ENCODE measurements at places on chromosomes 5 and 9.

- DNase-seq, result no peak
Measured at GRCh38 chr5:148951612-148952011, 111.2 kb downstream of the SH3TC2 start.

- DNase-seq, result no peak
Measured at GRCh38 chr5:150616024-150616470, 24.4 kb upstream of the SYNPO start.

DNA sequence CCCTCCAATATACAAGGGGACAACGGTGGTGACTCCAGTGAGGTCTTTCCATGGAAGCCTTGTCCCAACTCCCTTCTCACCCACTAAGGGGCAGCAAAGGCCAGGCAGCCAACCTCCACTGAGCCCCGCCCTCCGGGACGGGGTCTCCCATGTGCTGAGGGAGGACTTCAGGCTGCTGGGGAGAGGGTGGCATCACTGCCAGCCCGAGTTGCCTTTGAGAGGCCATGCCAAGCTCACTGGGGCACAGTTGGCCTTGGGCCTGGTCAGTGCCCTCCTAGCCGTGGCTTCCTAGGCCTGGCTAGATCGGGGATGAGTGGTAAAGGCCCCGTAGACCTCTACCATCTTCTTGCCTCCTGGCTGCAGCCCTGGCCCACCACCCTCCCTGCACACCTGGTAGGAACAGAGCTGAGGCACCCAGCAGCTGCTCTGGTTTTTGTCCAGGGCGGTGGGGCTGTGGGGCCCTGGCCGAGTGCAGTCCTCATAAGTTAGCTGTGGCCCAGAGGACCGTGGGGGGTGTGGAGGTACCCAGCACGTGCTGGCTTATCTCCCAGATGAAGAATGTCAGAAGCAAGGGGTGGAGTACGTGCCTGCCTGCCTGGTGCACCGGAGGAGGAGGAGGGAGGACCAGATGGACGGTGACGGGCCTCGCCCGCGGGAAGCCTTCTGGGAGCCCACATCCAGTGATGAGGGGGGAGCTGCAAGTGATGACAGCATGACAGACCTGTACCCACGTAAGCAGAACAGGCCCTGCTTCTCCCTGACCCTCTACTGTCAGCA is 3.2 kb downstream of the SURF2 start:
- no peak for DNase-seq

GRCh38 chr5:21802869-21803490 is 1050.2 kb downstream of the CDH12 start:
- DNase-seq, result no peak

- DNase-seq, result no peak
Measured at GRCh38 chr5:35482167-35482755, 135.4 kb upstream of the SPEF2 start.

GRCh38 chr5:14560091-14560595 is 21.4 kb upstream of the OTULINL start:
- peak; percentile 23 for DNase-seq

- no peak for DNase-seq
Measured at GRCh38 chr5:96645091-96645490, 17.1 kb upstream of the CAST start.

DNA sequence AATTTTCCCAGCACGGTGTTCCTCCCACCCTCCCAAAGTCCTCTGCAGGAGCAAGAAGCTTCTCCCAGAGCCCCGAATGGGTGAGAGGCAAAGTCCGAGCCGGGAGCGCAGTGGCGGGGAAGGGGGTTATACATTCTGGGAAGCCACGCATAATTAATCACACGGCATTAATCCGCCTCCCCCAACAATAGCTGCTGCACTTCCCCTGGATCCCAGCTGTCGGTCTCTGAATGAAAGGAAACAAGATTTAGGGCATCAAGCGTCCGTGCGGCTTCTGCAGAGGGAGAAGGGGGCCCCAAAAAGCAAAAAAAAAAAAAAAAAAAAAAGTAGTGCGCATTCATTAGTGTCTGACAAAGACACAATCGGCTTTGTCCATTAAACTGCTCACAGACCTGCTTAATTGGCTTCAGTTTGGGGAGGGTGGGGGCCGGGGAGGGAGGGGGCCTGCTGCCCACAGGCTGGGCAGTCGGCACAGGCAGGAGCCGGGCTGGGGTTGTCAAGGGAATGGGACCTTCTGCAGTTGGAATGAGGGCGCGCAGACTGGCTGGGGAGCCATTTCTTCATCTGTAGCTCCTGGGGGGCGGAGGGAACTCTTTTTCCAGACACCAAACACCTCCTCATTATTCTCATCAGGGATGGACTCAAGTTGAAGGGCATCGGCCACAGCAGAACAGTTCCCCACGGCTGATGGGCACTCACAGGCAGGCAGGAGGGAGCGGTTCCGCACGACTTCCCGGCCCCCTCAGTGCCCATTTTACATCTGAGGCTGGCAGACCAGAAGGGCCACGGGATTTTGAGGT is 3.4 kb downstream of the NOTCH1 start:
- peak; percentile 90 for DNase-seq

- no peak for DNase-seq
Measured at GRCh38 chr9:15156241-15156640, 150.8 kb downstream of the TTC39B start.

- no peak for DNase-seq
Measured at GRCh38 chr5:1316588-1317340, 21.9 kb upstream of the TERT start.

DNA sequence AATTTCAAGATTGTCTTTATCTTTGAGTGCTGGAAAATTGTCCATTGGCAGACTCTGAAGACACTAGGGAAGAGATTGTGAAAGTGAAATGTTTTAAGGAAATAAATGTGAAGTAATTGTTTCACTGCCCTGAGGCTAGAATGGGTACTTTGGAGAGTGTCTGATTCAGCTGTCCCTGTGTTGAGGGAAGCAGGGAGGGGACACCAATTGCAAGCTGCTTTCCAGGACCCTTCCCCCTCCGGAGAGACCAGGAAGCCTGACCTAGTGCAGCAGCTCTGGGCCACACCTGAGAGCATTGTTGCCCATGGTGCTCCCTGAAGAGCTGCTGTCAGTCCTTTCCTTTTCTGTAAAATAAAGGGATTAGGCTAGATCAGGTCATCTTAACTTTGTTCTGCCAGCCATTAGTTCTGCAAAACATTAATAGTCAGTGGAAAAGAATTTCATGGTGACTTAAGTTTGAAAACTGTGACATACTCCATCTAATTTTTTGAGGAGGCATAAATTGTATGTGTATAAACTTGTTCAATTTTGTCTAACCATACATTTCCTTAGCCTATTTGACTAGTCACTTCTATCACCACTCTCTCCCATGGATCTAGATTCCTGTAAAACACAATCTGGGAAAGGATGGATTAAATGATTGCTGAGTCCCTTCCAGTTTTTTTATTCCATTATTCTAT is 18.8 kb downstream of the MAP1B start:
- no peak for DNase-seq

- DNase-seq, result no peak
Measured at GRCh38 chr5:156534906-156535485, 208.0 kb downstream of the SGCD start.

GRCh38 chr5:96528826-96529474 is 95.9 kb upstream of the PCSK1 start:
- no peak for DNase-seq

DNA sequence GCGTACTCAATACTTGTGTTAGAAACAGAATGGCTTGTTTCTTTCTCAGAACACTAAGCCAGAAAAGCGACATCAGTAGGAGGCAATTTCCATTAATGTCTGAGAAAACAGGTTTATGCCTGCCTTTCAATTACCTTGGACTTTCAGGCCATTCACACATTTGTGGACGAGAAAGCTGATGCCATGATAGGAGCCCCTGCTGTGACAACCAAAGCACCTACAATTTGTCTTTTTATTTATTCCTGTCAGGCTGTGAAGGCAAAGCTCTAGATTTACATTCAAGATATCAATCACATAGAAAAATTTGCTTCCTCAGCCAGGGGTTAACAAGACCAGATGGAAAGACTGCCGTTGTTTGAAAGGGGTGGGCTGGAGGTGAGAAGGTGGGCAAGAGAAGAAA is 76.2 kb downstream of the C7 start:
- no peak for DNase-seq

DNA sequence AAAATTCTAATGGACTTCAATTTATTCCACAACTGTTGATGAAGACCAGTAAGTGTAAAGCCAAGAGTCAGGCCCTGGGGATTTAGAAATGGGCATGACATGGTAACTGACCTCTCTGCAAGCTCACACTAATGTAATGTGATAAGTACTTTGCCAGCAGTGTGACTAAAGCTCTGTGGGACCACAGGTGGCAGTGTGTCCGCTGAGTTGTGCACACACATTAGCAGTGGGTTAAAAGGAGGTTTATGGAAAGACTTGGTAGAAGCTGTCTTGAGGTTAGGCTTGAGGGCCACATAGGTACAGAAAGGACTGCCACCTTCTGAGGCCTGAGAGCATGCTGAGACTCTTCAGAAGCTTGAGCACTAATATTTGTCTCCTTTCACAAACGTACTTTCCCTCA is 67.6 kb downstream of the UBAP1 start:
- DNase-seq, result no peak

DNA sequence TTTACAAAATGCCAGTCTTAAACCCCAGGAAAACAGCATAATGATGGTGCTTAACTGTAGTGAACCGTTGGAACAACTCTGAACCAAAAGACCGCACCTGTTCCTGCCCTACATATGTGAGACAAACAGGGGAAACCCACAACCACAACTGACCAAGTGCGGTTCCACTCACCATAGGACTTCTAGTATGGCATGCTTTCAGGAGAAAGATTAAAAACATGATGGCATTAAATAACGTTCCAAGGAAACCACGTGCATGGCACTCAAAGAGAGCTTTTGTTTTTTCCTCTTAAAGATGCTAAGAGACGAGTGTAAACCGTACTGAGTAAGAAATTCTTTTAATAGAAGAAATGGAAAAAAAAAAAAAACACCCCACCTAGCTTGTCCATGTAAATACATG is 119.8 kb downstream of the SSBP2 start:
- no peak for DNase-seq

- no peak for DNase-seq
Measured at GRCh38 chr5:23332650-23333251, 174.7 kb upstream of the PRDM9 start.

DNA sequence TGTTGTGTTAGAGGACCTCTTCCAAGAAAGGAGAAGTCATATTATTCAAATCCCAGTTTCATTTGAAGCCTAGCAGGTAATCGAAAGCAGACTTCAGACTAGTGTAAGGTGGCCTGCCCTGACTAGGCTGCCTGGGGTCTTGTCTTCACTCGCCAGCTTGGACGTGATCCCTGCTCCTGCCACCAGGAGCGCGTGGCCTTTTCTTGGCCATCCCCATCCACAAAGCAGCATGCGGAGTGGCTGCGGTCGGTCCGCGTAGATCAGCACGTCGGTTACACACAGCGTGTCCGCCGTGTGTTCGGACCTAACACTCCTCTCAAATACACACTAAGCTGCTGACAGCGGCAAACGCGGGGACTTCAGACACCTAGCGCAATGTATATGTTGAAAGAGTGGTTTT is 37.3 kb downstream of the CFAP77 start:
- no peak for DNase-seq

GRCh38 chr9:81986051-81986450 is 2.5 kb upstream of the SPATA31D1 start:
- DNase-seq, result no peak

- no peak for DNase-seq
Measured at GRCh38 chr9:94675008-94675881, 35.9 kb upstream of the FBP1 start.

DNA sequence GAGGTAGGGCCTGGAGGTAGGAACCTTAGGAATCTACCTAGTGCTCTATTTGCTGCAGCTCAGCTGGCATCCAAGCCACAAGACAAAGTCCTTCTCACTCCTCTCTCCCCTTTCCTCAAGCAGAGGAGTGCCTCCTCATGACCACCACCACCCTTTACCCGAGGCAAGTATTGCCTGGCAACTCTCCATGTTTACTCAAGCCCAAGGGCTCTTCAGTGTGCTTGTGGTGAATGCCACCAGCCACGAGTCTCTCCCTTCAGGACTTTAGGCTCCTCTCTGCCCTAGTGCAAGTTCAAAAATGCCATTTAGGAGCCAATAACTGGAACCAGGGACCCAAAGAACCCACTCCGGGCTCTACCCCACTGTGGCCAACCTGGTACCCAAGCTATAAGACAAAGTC is 514.5 kb upstream of the RGMB start:
- no peak for DNase-seq

- DNase-seq, result no peak
Measured at GRCh38 chr5:170469414-170469813, 34.4 kb upstream of the KCNIP1 start.

DNA sequence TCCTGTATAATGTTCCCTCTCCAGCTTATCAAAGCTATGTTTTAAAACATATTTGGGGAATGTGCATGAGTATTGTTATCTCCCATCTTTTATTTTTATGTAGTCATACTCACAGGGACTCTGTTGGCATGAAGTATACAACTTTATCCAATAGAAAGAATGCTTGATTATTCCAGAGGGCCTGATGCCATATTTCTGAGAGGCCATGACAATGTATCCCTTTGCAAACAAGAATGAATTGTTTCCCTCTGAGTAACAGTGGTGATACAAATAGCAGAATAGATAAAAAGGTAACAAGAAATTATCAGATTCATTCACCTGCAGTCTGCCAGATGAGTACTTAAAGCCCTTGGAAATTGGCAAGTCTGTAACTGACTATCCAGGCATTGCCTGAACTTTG is 125.9 kb downstream of the PLK2 start:
- no peak for DNase-seq

- DNase-seq, result no peak
Measured at GRCh38 chr9:6218099-6218502, 2.5 kb downstream of the IL33 start.

DNA sequence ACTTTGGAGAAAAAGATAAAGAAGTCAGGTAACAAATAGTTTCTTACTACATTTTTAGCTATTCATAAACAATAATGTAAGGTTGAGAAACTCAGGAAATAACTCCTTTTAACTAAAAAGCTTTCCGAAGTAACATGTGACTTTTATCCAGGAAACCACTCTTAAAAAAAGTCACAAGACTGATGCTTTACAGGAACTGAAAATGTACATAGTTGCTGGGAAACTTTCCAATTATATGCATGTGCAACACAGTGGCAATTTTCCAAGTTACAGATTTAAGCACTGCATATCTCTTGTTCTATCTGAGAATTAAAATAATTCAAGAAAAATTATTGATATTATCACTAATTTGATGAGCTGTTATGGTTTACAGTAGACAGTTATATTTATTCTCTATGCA is 105.2 kb downstream of the CDH10 start:
- no peak for DNase-seq

DNA sequence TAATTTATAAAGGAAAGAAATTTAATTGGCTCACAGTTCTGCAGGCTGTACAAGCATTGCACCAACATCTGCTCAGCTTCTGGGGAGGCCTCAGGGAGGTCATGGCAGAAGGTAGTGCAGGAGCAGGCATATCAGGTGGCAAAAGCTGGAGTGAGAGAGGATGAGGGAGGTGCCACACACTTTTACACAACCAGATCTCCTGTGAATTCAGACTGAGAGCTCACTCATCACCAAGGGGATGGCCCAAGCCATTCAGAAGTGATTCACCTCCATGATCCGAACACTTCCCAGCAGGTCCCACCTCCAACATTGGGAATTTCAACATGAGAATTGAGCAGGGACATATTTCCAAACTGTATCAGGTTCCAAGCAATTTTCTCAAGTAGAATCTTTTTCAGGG is 84.7 kb upstream of the BRINP1 start:
- DNase-seq, result no peak

- no peak for DNase-seq
Measured at GRCh38 chr5:173634465-173634983, 18.1 kb upstream of the BOD1 start.
